Osteocyte (in vitro differentiated cells): ENCODE measurements at places on chromosomes 1 and 21.

- DNase-seq = no peak
Observed at GRCh38 chr1:11704194-11704529, 12.7 kb downstream of the DRAXIN start.

DNA sequence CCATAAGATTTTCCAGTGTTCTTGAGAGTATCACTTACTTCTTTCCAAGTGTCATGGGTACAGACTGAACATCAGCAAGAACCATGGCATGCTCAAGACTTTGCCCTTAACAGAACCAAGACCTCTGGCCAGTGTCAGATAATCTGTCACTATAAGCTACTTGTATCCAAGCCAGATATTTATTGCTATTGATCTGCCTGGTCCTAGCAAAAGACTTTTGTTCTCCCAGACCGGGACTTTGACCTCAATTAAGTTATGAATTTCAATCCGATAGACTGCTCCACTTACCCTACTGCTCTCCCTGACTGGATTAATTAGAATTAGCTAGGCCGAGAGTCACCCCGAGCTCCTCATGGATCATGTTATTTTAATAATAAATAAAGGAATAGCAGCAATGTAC, 129.6 kb downstream of the ACBD6 start:
- DNase-seq = no peak

DNA sequence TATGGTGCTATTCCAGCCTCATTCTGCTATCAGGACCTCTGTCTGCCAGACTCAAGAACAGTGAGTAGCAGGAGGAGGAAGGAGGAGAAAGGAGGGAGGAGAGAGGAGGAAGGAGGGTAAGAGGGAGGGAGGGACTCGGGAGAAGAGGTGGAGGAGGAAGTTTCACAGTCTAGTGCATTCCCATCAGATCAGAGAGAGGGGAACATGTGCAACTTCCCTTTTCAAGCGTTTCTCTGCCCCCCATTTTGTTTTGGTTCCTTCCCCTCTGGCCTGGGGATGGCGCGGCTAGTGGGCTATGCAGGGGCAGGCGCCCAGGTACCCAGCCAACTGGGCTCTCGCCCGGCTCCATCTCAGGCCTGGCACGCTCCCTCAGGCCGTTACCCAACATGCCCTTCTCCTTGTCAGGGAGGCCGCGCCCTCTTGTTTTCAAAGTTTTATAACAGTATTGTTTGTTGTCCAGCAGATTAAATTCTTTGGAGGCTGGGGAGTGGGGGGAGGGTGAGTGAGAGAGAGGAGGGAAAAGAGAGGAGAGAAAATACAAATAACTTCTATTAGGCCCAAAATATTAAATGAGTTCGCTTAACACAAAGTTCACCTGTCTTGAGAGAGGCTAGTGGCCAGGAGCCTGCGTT, 56.0 kb downstream of the CD46 start:
- peak; percentile 74 for DNase-seq

- no peak for DNase-seq
Observed at GRCh38 chr1:182611787-182612186, 7.6 kb upstream of the RGS16 start.

- no peak for DNase-seq
Observed at GRCh38 chr1:246319083-246319714, 187.9 kb downstream of the SMYD3 start.

GRCh38 chr21:31744182-31744800, 12.4 kb upstream of the SCAF4 start:
- DNase-seq = no peak

DNA sequence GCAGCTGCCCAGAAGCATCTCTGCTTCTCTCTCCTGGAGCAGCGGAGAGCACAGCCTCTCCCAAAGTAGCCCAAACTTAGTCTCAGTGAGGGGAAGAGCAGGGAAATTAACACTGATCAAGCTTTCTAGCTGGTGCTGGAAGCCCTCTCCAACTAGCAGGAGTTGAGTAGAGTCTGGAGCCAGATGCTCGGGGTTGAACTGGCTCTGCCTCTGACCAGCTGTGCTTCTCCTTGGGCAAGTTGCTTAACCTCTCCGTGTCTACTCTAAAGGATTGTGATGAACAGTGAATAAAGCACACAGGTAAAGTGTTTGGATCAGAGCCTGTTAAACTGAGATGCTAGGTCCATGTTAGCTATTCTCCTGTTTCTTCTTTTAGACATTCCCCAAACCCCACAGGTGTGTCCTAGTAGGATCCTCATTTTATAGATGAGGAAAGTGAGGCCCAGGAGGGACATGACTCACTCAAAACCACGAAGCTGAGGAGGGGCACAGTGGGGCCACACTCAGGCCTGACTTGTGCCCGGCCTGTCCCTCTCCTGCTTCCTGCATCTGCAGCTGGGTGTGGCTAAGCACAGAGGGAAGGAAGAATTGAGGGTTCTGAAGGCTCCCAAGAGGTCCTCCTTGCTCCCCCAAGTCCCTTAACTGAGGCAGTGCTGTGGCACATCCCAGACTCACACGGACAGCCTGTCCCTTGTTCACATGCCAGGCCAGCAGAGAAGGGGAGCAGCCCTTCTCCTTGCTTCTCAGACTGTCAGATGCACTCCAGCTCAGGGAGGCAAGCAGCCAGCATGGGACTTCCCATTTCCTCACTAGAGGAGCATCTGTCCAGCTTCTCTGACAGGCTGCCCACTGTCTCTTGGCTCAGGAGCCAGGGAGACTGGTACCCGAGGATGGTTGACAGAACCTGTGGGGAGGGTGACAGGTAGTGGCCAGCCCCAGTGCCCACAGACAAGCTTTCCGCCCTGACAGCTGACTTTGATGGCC, 152.0 kb upstream of the IGSF21 start:
- no peak for DNase-seq

DNA sequence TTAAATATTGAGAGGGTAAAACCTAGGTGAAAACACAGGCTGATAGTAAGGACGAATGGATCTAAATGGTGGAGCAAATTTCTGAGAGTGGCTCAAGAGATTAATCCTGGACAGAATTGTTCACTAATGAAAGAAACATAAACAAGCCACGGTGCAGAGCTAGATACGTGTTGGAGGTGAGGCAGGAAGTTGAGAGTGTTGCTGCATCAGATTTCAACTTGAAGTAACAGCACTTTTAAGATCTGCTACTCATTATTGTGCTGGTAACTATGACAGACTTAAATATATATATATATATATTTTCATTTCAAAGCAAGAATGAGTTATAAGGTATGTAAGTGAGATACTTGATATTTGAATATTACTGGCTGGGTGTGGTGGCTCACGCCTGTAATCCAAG, 64.9 kb downstream of the PTGS2 start:
- DNase-seq = no peak

GRCh38 chr1:52913537-52913936, 8.0 kb downstream of the ECHDC2 start:
- DNase-seq = no peak

DNA sequence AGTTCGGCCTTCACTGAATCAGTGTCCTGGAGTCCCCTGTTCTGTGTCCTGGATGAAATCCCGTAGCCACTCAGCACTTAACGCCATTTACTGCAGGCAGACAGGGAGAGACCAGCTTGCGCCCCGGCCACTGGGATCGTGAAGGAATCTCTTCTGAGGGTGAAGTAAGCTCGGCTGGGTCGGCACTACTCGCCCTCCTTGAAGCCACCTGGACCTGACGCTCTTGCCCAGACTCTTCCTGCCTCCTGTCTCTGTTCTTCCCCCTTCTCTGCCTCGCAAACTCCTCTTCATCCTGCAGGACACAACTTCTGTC, 99.9 kb upstream of the ZBTB40 start:
- no peak for DNase-seq

DNA sequence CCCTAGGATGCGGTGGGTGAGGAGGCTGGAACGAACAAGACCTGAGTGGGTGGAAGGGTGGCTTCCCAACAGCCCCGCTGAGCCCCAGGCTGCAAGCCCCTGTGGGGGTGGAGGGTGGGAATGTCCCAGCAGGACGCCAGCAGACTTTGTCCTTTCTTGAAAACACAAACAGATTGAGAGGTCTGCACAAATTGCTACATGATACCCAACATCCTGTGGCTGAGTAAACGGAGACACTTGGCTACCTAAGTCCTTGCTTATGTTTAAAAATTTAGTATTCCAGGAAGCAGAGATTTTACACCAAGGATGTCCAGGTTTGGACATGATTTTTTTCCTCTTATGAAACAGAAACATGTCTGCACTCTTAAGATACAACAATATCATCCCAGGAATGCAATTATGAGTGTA, 11.8 kb upstream of the F3 start:
- DNase-seq = no peak

DNA sequence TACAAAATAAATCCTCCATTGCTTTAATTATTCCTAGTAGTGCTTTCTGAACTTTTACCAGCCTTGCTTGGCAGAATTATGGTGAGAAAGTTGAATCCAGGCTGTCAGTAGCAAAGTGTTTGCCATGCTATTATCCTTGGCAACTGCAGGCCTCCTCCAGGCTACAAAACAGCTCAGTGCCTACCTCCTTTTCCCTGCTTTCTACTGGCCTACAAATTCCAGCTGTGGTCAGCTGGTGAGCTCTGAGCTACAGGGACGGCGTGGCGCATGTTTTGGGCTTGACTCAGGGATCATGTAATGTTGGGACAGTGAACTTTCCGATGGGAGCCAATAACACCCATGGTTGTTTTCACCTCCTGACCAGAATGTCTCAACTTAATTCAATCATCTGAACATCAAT, 456.1 kb upstream of the ADAMTS5 start:
- DNase-seq = peak; percentile 91

DNA sequence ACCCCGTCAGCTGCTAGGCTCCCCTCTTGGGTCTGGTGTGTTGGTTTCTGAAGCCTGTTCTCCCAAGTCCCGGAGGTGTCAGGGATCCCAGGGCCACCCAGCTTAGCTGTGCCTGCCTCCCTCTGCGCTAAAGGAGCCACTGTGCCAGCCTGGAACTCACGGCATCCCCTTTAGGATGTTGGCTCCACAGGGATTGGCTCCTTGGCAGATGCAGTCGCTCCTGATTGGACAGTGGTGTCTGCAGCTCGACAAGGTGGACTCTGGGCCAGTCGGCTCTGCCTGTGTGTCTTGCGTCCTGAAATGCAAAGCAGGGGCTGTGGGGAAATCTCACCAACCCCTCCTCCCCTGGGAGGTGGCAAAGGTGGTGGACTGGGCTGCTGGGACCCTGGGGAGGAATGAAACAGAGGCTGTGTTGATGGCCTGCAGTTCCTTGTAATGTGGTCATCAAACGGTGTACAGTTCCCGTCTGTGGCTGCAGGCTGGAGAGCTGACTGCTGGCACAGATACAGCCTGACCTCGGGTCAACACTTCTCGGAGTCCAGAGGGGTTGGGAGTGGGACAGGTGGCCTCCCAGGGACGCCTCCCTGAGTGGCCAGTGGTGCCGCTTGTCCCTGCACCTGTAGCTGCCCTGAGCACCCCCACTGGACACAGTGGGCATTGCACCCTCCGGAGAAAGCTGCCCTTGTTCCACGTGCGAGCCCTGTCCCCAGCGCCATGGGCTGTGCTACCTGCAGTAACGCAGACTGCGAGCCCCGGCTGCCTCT, 11.5 kb upstream of the KCNAB2 start:
- DNase-seq = no peak

DNA sequence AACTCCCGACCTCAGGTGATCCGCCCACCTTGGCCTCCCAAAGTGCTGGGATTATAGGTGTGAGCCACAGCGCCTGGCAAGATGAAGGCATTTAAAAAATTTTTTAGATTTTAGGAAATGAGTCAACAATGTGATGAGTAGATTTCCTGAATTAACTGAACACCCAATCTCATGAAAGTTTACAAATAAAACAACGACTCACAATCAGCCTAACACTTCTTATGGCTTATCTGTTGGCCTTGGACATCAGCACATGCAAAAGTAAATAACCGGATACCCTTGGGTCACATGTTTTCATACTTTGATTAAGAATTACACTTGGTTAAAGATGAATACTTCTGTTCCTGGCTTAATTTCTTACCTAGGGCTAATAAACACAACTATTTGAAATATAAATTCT, 3.0 kb downstream of the GNG12 start:
- DNase-seq = no peak

- DNase-seq = no peak
Observed at GRCh38 chr21:35754583-35754982, 305.7 kb downstream of the SETD4 start.

DNA sequence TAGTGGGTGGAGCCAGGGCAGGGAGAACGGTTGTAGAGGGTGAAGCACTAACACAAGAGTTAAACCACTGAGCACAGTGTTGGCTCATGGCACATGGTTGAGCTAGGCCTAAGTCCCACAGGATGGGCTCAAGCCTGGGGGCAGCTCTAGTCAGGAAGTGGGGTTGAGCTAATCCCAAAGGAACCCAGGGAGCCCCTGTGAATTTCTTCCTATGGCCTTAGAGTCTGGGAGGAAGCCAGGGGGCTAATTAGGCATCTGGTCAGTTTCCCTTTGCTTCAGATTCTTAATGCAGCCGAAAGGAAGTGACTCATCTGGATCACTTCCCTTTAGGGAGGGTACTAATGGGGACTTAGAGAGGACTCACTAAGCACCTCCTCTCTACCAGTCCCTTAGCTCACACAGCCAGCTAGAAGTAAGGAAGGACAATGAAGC, 10.1 kb downstream of the CFAP45 start:
- DNase-seq = no peak

DNA sequence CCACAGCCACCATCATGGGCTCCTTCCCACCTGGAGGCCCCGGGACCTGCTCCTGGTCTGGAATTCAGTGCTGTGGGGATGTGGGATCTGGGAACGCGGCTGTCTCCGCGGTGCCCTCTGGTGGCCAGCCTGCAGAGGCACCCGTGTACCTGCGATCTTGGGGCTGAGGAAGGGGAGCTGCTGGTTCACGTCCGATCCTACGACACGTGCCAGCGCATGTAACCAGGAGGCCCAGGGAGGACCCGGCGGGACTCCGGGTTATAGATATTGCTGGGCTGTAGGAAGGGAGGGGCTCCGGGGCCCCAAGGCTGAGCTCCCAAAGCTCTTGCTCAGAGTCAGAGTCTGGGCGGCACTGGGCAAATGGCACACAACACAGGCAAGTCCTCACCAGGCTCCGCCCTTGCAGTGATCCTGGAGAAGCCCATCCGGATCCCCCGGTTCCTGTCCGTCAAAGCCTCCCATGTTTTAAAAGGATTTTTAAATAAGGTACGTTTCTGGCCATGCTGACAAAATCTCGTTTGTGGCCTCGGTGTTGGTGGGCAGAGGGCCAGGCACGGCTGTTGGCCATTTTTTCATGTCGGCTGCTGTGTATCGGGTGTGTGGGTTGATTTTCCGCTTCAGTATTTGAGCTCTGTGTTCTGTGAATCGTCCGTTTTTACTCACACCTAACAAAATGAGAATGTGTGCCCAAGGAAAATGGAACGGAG, 20.1 kb downstream of the FAAP20 start:
- no peak for DNase-seq
